ENCODE measurements at places on chromosomes 3 and 15.

DNA sequence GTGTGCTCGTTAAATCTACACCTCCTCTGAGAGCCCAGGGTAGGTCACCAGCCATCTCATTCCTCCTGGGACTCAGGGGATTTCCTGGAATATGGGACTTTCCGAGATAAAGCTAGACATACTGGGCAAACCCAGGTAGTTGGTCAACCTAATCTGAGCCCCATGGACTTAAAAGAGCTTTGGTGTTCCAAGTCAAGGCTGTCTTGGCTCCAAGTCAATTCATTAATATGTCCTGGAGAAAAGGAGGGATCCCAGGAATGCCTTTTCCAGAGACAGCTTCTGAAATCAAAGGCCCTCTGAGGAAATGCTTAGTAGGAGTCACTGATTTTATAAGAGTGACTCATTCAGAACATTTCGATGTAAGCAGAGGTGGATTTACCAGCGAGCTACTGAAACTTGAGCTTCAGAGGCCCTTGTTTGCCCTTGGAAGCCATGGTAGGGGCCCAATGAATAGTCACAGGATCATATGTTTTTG is 137.3 kb upstream of the UBE2E1 start:
- no peak for DNase-seq

GRCh38 chr3:65632414-65632813 is 406.3 kb downstream of the MAGI1 start:
- no peak for DNase-seq

DNA sequence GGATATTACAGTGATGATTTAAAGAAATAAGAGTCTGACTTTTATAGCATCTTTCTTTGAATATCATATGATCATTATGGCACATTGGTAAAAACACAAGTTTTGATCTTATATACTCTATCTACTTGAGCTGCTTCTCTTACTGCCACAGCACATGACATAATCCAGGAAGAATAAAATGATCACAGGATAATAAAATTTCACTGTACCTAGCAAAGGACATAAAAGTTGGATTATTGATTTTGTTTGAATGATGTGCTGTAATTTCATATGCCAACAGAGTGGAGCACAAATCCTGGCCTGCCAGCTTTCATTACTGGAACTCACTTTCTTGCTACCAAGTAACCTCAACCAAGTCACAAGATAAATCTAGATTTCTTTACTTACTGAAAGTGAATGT is 162.1 kb upstream of the NANOGP8 start:
- no peak for DNase-seq

DNA sequence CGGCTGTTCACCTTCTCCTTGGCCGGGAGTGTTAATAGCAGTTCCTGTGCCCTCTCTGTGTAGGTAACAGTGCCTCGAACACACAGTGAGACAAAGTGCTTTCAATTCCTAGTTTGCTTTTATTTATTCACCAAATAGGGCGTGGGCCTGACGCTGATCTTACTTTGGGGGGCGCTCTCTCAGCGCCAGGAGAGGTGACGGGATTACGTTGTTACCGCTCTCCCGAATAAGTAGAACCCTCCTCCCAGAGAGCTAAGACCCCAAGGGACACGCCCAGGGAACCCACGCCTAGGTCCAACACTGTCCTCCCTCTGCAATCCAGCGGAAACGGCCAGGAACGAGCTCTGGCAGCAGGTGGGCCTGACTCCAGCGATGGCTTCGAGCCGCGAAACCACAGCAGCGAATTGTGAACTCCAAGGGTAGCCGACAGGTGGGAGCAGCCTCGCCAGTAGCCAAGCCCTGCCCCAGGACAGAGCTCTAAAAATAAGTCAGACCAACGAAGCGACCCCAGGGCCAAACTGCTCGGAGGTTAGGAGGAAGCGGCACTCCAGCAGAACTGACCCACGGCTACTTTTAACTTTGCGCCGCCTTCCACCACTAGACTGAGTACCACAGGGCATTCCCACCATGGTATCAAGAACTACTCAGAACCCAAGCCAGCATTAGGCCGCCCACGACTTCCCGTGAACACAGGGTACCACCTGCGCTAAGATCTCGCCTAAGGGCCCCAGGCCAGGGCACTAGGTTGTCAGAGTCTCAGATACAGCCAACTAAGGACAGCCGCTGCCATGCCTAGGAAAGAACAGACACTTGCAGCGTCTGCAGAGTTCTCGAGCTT is 1.6 kb upstream of the SIN3A start:
- DNase-seq, result peak; percentile 56

DNA sequence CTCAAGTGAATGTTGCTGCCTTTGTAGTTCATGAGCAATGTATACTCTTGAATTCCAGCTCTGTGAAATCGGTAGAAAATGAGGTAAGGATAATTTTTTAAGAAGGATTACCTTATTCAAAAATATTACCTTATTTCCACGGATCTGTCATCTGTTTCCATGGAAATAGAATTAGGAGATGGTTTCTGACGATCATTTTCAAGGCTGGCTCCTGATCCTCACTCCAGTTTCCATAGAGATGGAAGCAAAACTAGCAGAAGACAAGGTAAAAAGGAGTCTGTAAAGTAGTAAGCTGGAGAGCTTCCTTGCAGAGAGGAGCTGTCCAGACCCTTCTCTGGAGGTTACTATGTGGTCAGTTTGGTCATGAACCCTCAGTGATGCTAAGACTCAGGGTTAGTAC is 55.5 kb downstream of the CACNA2D3 start:
- DNase-seq, result no peak

- no peak for DNase-seq
These were observed 143.4 kb upstream of the TSC22D2 start for GRCh38 chr3:150264561-150265279.

GRCh38 chr15:41936155-41936554 is 36.2 kb downstream of the EHD4 start:
- DNase-seq, result no peak

- no peak for DNase-seq
These were observed 38.4 kb upstream of the EHHADH start for GRCh38 chr3:185292238-185292637.

GRCh38 chr3:190242147-190242546 is 80.1 kb downstream of the CLDN1 start:
- DNase-seq, result no peak

- DNase-seq, result no peak
These were observed 544.2 kb downstream of the FOXP1 start for GRCh38 chr3:71039332-71039731.

DNA sequence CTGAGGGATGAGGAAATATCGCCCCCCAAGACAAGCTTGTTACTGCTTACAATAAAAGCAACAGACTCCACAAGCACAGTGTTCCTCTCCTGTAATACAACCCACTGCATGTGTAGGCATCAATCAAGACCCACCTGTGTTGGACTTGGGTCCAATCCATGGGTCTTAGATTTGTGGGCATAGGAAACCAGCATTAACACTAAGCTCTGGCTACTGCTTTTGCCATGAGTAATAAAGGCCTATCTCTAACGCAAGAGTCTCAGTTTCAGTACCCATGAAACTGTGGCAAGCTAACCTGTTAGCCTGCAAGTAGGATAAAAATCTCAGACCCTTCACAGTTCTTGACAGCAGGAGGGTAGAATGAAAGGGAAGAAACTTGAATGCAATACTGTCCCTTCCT is 5.2 kb upstream of the EIF1B start:
- DNase-seq, result no peak

GRCh38 chr3:71581457-71582035 is 2.0 kb downstream of the FOXP1 start:
- DNase-seq, result no peak

DNA sequence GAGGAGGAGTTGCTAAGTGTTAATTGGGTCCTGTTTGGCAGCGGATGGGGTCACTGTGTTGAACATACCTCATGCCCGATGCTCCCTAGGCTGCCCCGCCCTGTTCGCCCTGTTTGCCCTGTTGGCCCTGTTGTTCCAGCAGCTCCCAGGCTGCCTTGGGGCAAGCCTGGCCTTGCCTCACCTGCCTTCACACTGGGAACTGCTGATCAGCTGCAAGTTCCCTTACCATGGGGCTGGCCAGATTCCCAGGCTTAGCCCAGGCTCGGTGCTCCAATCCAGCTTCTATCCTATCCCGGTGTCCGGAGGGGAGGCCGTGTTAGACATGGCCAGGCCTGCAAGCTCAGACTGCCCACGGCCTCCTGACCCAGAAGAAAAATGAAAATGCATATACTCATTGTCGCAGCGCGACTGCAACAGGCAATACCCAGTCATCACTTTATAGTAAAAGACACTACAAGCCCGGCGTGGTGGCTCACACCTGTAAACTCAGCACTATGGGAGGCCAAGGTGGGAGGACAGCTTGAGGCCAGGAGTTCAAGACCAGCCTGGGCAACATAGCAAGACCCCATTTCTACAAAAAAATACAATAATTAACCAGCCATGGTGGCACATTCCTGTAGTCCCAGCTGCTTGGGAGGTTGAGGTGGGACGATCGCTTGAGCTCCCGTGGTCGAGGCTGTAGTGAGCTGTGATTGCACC is 42.9 kb upstream of the ZNF710 start:
- no peak for DNase-seq

GRCh38 chr3:130491431-130491830 is 25.5 kb upstream of the COL6A6 start:
- no peak for DNase-seq

DNA sequence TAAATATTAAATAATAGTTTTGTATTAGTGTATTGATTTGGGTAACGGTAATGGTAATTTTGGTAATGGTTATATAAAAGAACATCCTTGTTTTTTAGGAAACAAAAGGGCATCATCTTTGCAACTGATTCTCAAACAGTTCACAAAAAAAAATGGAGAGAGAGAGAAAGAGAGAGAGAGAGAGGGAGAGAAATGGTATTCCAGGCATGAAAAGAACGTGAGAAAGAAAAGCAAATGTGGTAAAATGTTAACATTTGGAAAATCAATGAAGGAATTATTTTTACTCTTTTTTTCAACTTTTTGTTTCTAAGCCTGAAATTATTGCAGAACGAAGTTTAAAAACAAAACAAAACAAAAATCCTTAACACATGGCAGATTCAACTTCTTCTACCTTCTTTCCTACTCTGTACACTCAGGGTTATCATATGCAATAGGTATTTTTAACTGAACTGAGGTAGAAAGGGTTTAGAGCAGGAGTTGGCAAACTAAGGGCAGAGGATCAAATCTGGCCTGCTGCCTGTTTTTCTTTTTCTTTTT is 2.2 kb upstream of the GLB1 start:
- DNase-seq, result no peak

GRCh38 chr3:15750143-15750542 is 47.6 kb downstream of the ANKRD28 start:
- DNase-seq, result no peak

GRCh38 chr15:59298854-59299250 is 73.8 kb downstream of the MYO1E start:
- no peak for DNase-seq

- no peak for DNase-seq
These were observed 46.6 kb upstream of the CD47 start for GRCh38 chr3:108137460-108137814.

- no peak for DNase-seq
These were observed 121.9 kb downstream of the RPLP1 start for GRCh38 chr15:69574506-69574905.

DNA sequence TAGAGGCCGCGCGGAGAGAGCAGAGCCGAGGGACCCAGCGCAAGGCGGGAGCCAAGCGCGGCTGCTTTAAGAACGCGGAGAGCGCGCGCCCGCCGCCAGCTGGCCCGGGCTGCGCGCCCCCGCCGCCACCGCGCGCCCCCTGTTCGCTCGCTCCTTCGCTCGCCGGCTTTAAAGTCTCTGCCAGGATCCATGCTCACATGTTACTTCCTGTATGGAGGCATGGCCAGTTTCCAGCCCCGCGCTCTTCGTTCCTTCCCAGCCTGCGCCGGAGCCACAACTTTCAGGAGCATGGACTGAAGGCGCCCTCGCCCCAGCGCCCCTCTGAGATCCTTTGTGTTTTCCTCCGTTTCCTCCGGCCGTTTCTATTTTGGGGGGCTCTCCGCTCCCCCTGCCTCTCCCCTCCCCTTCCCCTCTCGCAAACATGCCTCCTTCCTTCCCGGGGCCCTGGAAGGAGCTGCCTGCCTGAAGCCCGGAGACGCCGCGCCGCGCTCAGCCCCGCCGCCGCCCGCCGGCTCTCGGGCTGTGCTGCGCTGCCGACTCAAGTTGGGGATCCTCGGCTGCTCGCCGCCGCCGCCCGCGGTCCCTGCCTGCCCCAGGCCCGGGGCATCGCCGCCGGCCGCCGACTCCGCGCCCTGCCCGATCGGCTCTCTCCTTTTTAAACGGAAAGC is at the start of gene PTPRG:
Gene PTPRG (plus strand): TSS at position 198 of the 668 bp plus-strand sequence. CDS start 717 bp downstream, outside the sequence.
- no peak for DNase-seq

- DNase-seq, result no peak
These were observed 107.7 kb upstream of the SLC6A11 start for GRCh38 chr3:10708216-10708893.

- DNase-seq, result no peak
These were observed 8.1 kb upstream of the ARNT2 start for GRCh38 chr15:80396096-80396495.

DNA sequence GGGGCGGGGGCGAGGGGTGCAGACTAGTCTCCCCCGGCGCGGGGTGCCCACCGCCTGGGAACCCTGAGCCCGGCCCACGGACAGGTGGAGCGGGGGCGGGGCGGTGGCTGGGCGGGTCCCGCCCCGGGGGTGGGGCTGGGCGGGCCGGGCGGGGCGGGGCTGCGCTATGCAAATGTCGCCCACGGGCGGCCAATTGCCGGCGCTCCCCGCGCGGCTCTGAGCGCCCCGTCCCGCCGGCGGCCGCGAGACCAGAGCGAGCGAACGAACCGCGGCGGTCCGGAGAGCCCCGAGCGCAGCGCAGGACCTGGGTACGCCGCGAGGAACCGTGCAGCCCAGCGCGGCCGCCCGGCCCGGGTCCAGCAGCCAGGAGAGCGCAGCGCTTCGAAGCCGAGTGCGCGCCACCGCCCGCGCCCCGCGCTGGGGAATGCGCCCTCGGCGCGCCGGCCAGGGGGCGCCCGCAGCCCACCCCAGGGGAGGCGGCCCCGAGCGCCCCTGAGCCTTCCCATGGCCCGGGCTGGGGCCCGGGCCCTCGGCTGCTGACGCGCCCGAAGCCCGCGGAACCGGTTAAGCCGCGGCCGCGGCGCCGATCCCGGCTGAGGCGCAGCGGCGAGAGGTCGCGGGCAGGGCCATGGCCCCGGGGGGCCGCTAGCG is at the start of gene SEMA3F:
Gene SEMA3F (plus strand): TSS at position 485 of the 651 bp plus-strand sequence. CDS start 4,299 bp downstream, outside the sequence.
- DNase-seq, result peak; percentile 42

GRCh38 chr3:24628523-24629258 is 134.0 kb upstream of the THRB start:
- DNase-seq, result no peak

DNA sequence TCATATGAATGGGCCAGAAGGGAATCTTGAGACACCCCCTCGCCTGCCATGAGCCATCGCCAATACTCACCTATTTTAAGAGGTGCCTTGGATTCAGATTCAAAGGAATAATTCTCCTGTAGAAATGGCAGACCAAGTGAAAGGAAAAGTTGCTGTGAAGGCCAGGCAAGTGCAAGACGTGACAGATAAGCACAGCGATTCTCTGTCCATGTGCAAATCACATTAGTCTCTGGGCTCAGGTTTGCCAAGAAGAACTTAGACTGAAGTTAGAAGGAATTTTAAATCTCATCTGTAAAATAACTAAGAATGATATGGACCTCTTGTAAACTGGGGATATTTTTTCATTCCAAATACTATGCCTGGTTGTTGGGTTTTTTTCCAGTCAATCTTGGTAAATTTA is 173.6 kb downstream of the UACA start:
- DNase-seq, result no peak

GRCh38 chr3:151101270-151101969 is 16.0 kb downstream of the MED12L start:
- no peak for DNase-seq

GRCh38 chr3:153927107-153927506 is 194.1 kb upstream of the ARHGEF26 start:
- no peak for DNase-seq

- DNase-seq, result no peak
These were observed 26.2 kb downstream of the PDE8A start for GRCh38 chr15:85007741-85008397.

Measured in activated CD4-positive, alpha-beta T cell treated with anti-CD3 and anti-CD28 coated beads for 24 hours (primary cell).